ENCODE measurements at places on chromosomes 2 and 18. TPM values are rescaled to one million over a fixed set of nuclear protein-coding genes. Genes with fewer than 3 reads are reported as not detected.

Gene CCDC195
- not detected for total RNA-seq

Gene RAB17
- not detected for total RNA-seq

Gene IL37
- total RNA-seq, result not detected

Gene ASB18
- total RNA-seq, result not detected

Gene REG3A
- not detected for total RNA-seq

- peak; percentile 61 for DNase-seq
Measured at GRCh38 chr2:95043300-95044093, 18.0 kb downstream of the MAL start.

DNA sequence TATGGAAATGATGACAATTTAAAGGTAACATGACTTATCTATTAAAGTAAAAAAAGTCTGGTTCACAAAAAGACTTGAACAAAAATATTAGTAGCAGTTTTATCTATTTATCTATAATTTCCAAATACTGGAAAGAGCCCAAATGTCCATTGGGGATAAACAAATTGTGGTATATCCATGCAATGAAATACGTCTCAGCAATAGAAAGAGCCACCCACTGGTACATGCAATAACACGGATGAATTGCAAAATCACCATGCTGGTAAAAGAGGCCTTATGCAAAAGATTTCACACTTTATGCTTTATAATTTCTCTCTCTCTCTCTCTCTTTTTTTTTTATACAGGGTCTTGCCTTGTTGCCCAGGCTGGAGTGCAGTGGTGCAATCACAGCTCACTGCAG is 91.4 kb upstream of the ASAP2 start:
- no peak for DNase-seq

- DNase-seq, result no peak
Measured at GRCh38 chr2:149075105-149075504, 36.6 kb downstream of the LYPD6B start.

- no peak for DNase-seq
Measured at GRCh38 chr2:60140185-60140584, 413.3 kb downstream of the BCL11A start.

DNA sequence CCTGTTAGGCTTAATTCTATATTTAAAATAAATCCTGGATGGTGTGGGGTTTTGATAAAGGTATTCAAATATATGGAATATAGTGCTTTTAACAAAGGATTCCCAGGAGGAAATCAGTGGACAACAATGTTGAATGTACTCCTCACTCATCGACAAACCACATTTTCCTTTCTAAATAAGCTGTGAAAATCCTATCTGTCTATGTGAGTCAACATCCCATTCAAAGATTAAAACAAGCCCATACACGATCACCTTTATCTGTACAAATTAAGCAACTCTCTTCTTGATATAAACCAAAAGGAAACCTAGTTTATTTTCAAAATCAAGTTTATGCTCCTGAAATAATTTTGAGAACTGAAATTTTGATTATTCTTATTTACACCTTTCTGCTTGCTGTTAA is 153.4 kb downstream of the ERBB4 start:
- no peak for DNase-seq

DNA sequence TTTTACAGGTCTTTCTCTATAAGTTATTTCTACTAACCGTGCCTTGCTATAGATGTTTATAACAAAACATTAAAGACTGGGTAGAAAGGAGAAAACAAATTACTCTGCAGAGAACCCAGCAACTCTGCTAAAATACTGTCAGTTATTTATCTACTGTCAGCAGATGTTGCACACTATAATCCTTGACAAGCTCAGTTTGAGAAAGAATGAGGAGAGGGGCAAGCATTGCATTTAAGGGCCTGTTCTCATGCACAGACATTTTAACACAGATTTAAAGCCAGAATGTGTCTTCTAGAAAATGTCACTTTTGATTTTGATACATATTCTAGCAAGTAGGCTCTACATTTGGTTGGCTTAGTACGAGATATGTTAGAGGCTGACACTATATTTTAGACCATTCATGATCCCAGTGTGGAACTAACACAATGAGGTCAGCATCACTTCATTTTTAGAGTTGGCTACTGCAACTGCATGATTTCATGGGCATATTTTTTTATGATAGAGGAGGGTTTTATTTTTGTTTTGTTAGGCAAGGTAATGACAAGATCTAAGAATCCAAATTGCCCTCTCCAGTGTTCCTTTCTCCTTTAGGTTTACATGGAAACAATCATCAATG is 516.4 kb downstream of the ZEB2 start:
- DNase-seq, result no peak

DNA sequence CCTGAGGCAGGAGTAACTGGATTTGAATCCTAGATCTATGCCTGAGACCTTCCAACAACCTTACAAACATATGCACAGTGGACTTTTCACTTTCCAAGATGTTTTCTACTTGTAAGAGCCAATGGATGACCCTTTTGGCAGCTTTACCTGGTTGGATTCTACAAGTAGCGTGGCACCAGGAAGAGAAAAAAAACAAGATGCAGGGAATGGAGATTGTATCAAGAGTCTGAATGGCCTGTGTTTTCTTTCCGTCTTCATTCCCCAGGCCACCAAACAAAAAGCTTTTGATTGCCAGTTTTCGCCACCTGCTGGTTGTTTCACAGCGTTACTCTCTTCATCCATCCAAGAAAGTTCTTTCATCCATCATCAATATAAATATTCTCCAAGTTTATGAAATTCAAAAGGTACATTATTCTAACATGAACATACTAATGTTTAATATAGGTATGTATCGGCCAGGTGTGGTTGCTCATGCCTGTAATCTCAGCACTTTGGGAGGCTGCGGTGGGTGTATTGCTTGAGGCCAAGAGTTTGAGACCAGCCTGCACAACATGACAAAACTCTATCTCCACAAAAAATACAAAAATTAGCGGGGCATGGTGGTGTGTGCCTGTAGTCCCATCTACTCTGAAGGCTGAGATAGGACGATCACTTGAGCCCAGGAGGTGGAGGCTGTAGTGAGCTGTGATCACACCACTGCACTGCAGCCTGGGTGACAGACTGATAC is 3.5 kb upstream of the BCL2 start:
- DNase-seq, result peak; percentile 57

DNA sequence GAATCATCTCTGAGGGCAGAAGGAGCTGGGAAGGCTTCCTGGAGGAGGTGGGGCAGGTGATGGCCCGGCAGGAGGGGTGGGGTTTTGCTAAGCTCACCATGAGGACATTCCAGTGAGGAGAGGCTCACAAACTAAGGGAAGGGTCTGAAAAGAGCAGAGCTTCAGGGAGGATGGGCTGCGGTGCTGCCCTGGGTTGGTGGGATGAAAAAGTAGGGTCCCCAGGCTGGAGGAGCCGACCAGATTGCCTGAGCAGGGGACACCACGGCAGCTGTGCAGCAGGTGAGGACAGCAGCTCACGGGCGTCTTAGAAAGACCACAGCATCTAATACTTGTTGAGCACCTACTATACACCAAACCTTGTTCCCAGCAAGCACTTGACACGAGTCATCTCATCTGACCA is 82.2 kb downstream of the DYSF start:
- no peak for DNase-seq

DNA sequence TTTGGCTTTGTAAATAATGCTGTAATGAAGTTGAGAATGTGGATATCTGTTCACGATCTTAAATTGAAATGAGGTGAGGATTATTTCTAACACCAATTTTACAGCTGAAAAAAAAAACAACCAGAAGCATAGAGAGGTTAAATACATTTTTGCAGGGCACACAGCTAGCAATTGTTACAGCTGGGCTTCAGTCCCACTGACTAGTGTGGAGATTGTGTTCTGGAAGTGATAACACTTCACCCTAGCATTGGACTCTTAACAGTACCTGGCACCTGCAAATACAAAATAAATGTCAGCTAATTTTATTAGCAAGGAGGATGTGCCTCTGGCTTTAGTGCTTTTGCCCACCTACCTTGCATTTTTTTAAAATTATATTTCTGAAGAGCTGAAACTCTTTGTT is 28.8 kb downstream of the CAVIN2 start:
- no peak for DNase-seq

DNA sequence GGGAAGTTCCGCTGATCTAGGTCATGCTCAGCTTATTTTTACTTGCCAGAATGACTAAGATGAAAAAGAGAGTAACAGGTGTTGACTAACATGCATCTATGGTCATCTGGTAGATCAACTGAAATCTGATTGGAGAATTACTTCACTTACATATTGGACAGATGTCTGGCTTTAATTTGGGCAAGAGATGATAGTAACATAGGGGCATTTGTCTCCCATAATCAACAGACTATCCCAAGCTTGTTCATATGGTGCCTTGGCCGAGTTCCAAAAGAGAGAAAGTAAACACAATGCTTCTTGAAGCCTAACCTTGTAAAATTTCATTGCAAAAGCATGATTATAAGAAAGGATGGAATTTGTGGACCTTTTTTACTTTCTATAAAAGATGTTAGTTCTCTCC is 503.7 kb downstream of the ADCYAP1 start:
- DNase-seq, result no peak

DNA sequence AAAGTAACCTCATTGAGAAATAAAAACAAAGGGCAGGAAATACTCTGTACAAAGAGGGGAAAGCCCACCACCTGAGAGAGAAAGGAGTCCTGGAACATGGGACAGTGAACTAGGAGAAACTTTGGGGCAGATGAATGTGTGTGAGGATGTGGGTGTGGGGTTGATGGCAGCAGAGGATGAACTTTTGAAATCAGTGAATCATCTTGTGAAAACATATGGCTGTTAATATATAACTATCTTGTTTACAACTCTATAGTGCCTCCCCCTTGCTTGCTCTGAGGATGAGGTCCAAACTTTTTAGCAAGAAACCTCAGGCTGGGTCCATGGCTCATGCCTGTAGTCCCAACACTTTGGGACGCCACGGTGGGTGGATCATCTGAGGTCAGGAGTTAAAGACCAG is 171.8 kb upstream of the LHCGR start:
- DNase-seq, result no peak

Data from activated T-cell treated with anti-CD3 and anti-CD28 coated beads, Interleukin-2, amount 50 U/mL, for 72 hours (primary cell).